ENCODE measurements at places on chromosomes 7 and 10.

GRCh38 chr10:23818484-23818883, 379.6 kb downstream of the OTUD1 start:
- DNase-seq, result no peak

DNA sequence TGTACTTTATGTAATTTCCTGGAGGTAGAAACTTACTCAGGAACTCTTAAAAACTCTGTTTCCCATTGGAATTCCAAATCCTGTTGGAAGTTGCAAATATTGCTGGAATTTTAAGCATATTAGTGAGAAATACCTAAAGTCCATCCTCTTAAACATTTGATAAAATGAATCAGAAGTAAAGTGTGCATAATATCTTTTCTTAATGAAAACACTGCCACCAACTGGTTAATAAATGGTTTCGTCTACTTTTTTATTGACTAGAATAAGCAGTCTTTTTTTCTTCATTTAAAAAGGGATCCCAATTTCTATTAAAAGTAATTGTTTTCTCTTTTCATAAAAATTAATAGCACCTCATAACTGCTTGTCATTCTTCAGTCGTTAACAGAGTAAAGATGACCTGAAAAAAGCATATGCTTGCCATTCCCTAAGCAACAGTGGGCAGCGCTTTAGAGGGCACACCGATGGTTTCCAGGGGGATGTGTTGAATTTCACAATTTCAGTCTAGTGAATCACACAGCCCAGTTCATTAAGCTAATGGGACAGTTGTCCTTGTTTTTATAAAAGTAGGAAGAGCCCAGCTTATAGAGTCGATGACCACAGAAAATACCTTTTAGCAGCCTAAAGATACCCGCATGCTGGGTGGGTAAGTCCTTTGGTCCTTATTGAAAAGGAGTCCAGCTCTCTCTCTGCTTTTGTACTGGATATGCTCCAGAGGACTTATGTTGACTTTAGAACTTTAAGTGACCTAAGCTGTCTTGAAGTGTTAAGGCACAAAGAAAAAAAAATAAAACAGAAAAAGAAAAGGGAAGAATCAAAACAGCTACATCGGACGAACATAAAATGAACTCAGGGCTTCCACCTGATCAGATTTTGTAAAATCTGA, 28.5 kb downstream of the NPS start:
- no peak for DNase-seq

DNA sequence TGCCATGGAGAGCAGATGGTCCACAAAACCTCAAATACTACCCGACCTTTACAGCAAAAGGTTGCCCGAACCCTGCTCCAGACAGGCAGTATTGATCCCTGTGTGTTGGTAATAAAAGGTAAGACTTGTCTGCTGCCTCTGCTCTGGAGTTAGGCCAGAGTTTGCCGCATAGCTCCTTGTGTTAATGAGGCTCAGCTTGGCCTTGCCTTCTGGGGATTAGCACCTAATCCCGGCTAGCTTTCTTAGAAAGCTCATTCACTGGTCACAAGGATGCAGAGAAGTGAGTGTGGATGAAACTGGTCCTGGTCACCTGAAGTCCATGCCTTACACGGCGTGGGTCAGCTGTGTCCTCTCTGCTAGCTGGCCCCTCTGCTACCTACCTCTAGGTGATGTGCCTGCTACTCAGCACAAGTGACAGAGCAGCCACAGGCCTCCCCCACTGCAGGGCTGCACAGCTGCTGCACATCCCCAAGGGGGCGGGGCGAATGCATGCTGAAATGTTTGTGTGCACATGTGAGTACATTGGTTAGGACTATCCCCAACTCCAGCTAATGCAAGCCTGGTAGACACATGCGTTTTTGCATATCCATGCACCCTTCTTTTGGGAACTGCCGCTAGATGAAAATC, 31.7 kb upstream of the SYPL1 start:
- no peak for DNase-seq

DNA sequence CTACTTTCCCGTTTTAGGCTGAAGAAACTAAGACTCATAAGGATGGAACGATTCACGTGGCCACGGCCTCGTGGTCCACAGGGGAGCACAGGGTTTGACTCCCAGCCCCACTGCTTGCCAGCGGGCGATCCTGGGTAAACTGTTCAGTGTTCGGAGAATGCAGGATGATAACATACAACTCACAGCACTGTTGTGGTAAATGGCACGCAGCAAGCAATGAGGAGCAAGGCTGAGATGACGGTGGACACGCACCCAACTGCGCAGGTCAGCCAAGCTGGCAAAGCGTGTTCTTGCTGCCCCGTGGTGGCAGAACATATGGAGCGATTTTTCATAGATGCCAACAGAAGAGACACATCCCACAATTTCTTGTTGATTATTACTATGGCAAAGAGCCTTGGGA, 272.7 kb downstream of the DNAJB6 start:
- no peak for DNase-seq

DNA sequence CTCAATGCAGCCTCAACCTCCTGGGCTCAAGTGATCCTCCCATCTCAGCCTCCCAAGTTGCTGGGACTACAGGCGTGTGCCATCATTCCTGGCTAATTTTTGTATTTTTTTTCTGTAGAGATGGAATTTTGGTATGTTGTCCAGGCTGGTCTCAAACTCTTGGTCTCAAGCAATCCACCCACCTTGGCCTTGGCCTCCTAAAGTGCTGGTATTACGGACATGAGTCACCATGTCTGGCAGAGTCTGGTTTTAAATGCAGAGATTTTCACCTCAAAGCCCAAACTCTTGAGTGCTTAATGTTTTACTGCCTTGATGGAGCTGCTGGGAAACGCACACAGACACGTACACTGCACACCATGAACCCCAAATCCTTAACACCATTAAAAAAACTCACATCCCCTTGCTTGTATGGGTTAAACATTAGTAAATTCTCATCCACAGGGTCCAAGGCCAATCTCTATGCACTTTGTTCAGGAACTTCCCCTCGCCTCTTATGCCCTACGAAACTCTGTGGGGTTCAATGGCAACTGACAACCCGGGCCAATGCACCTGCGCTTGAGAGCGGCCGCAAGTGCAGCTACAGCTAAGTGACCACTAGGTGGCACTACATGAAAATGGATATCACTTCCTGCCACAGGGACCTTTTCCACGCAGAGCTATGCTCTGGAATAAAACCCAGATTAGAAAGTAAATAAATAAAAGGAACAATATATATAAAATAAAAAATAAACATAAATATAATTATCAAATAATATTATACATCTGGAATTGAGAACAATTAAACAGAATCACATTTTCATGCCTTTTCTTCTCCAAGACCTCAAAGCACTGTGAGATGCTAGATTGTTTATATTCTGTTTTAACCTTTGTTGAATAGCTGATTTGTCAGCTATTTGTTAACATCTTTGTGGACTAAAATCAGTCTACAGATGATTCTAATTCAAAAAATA, 66.9 kb upstream of the AFAP1L2 start:
- DNase-seq, result peak; percentile 42

DNA sequence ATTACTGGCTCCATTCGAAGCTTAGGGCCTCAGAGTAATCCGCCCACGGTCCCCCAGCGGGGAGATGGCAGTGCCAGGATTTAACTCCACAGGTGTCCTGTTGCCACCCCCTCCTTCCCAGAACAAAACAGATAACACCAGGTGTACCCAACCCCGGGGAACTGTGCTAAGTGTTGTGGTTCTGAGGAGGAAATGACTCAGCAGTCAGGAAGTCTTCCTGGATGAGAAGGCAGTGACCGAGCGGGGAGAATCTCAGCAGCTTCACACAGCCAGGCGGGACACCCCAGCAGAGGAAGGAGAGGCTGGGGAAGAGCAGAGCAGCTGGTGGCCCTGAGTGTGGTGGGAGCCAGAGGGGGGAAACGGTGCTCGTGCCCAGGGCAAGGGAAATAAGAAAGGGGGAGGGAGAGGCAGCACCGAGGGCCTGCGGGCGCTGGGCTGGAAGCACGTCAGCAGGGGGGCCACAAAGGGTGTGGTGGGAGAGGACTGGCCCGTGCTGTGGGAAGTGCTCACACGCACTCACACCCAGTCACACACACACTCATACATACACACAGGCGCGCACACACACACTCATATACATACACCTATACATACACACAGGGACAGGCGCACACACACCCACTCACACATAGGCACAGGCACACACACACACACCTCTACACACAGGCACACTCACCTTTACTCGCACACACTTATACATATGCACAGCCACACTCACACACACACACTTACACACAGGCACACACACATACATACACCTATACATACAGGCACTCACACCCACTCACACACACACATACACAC, 59.8 kb upstream of the CHST15 start:
- no peak for DNase-seq

GRCh38 chr10:110035070-110035921, 27.5 kb downstream of the ADD3 start:
- no peak for DNase-seq

GRCh38 chr7:151992375-151992774, 33.1 kb upstream of the GALNT11 start:
- no peak for DNase-seq

DNA sequence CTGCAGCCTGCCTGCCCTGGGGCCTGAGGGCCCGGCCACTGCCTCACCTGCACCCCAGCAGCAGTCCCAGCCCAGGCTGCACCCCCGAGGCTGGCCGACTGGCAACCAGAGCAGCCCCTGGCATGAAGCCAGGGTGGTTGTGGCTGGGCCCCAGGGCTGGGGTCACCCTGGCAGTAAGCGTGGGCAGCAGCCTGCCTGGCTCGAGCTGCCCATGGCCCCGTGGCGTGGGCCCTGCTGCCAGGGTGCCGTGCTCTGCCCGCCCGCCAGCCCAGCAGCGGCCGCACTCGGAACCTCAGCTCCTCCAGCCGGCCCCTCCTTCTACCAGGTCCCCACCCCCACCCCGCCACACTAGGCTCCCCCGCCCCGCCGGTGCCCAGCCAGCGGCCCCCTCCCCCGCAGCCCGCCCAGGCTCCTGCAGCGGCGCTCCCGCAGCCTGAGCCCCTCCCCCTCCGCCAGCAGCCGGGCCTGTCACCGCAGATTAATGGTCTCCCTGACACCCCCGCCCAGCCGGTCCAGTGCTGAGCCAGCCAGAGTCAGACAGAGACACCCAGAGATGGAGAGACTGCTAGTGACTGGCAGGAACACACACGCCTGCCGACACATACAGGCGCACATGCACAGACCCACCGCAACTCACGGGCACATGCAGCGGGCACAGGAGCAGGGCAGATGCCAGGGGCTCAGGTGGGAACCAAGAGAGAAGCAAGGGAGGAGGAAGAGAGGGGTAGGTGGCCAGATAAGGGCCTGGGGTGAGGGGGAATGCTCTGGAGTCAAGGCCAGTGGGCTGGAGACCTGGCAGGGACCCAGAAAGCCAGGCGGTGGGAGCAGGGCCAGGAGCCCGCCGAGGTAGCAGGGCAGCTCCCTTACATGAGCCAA, 22.4 kb downstream of the KCNH2 start:
- no peak for DNase-seq

GRCh38 chr10:111209692-111210091, 132.9 kb downstream of the ADRA2A start:
- DNase-seq, result no peak

DNA sequence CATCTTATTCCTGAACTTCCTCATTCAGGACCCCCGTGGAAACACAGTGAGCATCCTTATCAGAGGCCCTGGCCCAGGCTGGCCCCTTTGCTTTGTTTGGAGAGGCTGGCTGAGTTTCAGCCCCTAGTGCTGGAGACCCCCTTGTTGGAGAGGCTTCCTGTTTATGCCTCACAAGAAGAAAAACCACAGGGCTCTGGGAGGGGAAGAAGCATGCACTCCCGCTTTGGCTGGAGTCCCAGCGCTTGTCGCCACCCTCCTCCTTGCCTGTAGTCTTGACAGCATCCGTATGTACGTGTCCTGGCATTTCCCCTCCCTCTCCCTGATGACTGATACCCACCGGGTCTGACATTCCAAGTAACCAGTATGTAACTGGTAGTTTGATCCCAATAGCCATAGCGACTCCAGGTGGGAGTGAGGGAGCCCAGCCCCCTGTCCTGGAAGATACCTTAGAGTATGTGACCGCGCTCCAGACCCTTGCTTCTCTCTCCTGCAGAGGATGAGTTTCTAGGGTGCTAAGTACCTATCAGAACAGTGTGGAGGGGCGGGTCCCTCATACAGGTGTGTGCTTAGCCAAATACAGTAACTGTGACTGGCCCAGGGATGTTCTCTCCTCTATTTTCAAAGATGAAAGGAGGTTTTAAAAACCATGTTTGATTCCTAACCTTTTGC, 6.9 kb upstream of the ATP6V0E2 start:
- DNase-seq, result no peak

DNA sequence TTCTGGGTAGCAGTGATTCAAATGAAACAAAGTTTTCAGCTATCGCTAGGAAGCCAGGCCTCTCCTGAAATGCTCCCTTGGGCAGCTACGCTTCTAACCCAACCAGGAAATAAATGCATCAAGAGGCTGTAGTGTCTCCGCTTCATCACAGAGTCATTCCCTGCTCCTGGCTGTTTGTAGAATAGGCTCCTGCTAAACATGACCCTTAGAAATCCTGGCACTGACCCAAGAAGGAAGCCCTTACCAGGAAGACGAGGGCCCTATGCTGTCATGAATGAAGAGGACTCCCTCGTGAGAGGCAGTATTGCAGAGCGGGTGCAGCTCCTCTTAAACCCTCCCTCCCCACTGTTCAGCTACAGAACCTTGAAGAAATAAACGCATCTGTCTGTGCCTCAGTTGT, 48.3 kb downstream of the NOD1 start:
- DNase-seq, result no peak

- no peak for DNase-seq
Observed at GRCh38 chr7:126778101-126778500, 474.6 kb downstream of the GRM8 start.

DNA sequence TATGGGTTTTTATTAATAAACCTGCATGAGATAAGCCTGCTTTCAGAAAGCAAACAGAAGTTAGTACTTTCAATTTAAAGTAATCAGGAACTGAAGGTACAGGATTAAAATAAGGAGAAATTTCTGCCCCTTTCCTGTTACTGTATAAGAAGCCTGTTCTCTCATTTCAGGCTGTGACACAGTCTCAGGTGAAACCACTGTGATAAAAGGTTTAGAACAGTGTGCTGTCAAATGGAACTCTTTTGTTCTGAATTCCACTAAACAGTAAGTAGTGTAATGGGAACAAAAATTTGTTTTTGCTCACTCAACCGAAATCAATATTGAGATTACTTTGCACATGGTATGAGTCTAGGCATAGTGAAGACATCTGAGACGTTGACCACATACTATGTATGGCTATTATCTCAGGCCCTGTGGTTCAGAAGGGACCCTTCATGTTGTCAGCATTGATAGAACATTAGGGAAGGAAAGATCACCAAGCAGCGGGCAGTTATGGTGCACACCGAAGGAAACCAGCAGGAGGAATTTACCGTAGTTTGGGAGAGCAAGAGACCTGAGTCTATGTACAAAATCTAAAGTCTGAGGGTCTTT, 14.9 kb downstream of the HEPACAM2 start:
- DNase-seq, result no peak

Data from stimulated activated CD4-positive, alpha-beta T cell treated with anti-CD3 and anti-CD28 coated beads, Interleukin-1b, Interleukin-23, amount 100 ng/mL, for 24 hours (primary cell).